Naive B cell (primary cell): ENCODE measurements at places on chromosomes 5 and 9.

DNA sequence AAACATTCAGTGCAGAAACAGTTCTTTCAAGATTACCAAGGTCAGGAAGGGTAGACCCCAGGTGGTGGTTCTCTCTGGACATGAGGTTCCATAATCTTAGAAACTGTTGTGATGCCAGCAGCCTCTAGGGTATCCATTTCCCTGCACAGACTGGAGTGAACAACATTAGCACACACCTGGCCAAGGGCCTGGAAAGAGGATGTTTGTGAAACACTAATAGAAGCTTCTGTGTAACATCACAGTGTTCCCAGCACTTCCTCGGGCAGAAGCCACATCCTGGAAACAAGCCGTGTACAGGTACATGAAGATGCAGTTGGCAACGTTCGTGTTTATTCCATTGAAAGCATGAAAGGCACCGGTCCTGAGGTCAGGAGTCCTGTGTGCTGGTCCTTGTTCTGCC is 598.2 kb upstream of the KLF4 start:
- no peak for DNase-seq

GRCh38 chr5:81972492-81972783 is 615 bp downstream of the ATG10 start:
- DNase-seq, result no peak

GRCh38 chr5:94885931-94886330 is 267.5 kb downstream of the SLF1 start:
- no peak for DNase-seq

- DNase-seq, result no peak
Observed at GRCh38 chr5:89349246-89349980, 466.4 kb upstream of the MEF2C start.

- DNase-seq, result no peak
Observed at GRCh38 chr5:6784481-6784880, 71.2 kb downstream of the TENT4A start.

DNA sequence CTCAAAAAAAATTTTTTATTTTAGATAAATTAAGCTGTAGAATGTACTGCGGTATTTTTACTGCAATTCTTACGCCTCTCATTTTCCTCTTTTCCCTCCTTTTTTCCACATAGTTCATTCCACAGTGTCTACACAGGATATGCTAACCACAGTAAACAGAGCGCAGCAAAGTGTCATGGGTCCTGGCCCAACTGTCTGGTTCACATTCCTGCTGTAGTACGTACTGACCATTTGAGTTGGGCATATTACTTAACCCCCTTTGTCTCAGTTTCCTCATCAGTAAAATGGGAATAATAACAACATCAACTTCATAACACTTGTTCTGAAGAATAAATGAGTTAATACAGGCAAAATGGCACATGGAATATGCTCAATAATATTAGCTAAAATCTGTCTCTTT is 41.6 kb downstream of the SLC44A1 start:
- no peak for DNase-seq
